ENCODE measurements at places on chromosomes 13 and 19.
A peak's percentile ranks its signal among the peaks of the same experiment; 100 is the strongest.

DNA sequence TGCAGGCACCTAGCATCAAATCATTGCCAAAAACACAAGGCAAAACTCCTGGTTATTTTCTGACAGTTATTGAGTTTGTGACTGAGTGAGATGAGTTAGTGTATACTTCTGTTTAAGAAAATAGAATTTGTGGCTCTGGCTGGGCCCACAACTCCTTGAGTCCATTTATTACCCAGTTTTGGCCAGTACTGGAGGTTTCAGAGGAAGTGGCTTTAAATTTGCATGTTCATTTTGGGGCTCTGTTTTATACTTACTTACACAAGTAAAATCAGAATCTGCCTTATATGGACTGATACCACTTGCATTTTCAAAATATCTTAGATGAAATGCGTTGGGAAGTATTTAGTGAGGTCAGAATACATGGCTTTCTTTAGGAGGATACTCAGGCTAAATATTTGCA is 29.0 kb downstream of the TNFSF11 start:
- no peak for DNase-seq

DNA sequence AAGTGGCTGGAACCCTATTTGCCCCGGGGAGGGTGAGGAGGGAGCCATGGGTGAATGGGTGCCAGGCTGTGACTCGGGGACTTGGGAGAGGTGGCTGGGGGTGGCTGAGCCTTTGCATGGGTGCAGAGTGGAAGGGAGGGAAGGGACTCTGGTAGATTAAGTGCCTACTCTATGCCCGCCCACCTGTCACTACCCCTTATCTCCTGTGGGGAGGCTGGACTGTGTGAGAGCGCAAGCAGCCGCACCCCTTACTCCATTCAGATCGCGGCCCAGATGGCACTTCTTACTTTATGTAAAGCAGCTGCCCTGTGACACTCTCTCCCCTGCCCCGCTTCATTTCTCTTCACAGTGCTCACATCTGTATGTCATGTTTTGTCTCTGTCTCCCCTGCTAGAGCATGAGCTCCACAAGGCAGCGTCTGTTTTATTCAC is 2.9 kb downstream of the KASH5 start:
- DNase-seq, result no peak

DNA sequence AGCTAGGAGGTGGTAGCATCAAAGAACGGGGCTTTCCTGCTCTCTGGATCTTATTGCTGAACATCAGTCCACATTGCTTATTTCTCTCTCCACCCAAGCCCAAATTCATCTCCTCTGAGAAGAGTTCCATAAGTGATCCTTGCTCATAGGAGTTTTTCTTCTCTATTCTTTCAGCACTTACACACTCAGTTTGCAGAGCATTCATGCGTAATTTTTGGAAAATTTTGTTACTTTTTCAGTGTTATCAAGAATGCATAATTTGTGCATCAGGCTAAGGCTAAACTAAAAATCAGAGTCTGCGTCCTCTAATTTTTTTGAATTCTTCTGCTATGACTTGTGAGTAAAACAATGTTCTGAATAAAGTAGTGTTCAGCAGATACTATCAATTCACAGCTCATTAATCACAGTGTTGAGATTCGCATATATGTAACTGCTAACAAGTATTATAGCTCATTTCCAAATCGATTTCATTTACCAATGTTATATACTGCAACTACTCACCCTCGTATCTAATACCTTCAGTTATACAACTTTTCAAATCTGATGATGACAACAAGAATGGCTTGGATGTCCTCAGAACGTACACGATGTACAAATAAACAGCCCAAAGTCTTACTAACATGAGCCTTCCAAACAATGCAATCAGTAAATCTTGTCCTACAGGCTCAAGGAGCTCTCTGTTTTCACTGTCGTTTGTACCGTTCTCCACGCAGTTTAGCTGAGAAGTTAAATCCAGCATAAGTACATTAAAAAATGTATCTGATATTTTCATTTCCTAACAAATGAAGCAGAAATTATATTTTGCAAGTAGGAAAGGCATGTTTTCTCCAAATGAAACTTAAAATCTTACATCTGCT is 36.4 kb upstream of the STARD13 start:
- no peak for DNase-seq

GRCh38 chr13:59954601-59955000 is 209.1 kb downstream of the DIAPH3 start:
- no peak for DNase-seq

DNA sequence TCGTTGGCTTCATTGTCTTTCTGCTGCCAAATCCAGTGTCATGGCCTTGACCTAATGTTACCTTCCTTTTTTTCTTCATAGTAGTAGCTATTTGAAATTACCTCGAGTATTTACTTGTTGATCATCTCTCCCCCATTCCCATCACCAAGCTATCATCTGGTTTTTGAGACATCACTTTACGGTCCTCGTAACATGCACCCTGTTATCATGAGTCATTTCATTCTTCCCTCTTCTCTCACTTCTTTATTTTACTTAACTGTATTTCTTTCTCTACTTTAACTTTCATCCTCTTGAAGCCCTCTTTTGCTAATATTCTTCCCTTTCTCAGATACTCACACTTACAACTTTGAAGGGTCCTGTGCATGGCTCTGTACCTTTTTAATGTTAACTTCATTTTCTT is 31.8 kb downstream of the TPP2 start:
- no peak for DNase-seq

DNA sequence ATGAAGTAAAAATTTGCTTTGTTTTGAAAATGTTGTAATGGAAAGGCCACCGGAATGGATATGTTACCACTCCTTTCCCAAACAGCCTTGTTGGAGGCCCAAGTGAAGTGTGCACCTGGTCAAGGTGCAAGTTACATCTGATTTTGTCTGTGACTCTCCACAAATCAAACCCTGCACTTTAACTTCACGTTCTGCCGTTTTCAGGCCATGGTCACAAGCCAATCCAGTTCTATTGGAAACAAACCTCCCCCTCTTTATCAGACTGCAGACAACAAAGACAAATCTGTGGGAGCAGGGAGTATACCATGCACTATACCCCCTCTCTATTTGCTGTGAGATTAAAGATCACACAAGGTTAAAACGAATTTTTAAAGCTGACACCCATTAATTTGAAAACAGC is 155.6 kb upstream of the RFC3 start:
- no peak for DNase-seq

GRCh38 chr19:14002571-14003250 is 3.4 kb downstream of the RFX1 start:
- DNase-seq, result no peak

- no peak for DNase-seq
These were observed 40.5 kb upstream of the POMP start for GRCh38 chr13:28618230-28618994.

DNA sequence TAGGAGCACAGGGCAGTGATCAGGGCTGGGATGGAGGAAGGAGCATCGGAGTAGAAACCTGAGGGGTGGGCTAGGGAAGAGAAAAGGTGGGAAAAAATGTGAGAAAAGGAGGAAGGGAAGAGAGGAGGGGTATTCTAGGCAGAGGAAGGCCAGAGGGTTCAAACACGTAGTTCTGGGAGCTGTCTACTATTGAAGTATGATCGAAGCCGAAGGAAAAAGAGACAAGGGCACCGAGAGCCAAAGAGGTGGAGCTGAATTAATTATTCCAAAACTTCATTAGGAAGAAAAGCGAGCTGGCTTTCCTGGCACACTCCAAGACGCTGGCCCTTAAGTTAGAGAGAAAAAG is 7.8 kb downstream of the DLL3 start:
- DNase-seq, result no peak

DNA sequence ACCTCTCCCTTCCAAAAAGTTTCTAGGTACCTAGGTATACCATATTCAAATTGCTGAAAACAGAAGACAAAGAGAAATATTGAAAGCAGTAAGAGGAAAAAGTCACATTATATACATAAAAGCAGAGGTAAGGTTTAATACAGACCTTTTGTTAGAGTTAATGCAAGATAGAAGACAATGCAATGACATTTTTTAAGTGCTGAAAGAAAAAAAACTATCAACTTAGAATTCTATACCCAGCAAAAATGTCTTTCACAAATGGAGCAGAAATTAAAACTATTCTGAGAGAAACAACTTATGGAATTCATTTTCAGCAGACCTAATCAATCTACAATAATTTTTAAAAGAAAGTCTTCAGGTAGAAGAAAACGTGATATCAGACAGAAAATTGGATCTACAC is 77.2 kb downstream of the CRYL1 start:
- DNase-seq, result no peak

- no peak for DNase-seq
These were observed 95.5 kb downstream of the CDADC1 start for GRCh38 chr13:49343255-49343654.

- DNase-seq, result peak; percentile 53
These were observed 23.0 kb upstream of the LAMP1 start for GRCh38 chr13:113273851-113274590.

- DNase-seq, result peak; percentile 8
These were observed 598 bp upstream of the LPAR2 start for GRCh38 chr19:19628501-19629134.

DNA sequence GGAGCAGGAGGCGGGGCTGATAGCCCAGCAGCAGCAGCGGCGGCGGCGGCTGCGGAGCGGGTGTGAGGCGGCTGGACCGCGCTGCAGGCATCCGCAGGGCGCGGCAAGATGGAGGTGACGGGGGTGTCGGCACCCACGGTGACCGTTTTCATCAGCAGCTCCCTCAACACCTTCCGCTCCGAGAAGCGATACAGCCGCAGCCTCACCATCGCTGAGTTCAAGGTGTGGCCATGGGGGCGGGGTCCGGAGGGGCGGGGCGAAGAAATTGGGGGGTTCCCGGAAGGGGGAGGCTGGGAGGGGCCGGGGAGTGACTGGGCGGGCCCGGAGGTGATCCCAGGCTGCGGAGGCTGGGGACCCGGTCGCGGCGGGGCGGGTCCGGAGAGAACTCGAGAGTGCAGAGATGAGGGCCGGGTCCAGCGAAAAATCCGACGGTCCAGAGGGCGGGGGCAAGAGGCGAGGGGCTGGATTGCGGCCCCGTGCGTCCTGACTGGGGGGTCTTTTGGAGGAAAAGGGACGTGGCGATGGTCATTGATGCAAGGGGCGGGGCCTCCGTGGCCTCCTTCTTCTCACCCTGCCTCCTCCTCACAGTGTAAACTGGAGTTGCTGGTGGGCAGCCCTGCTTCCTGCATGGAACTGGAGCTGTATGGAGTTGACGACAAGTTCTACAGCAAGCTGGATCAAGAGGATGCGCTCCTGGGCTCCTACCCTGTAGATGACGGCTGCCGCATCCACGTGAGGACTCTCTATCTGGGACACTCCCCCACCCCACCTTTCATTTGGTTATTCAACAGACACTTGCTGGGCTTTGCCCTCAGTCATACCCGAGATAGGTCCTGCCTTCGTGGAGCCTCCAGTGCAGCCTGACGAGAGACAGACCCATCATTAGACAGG is at the start of gene TBCB:
TSS of gene TBCB (plus strand) at position 16 of the 891 bp plus-strand sequence. CDS start at position 109, 93 bp downstream.
- peak; percentile 56 for DNase-seq

GRCh38 chr13:29737061-29737460 is 113.4 kb downstream of the UBL3 start:
- DNase-seq, result no peak

- no peak for DNase-seq
These were observed 6.6 kb upstream of the ZNF835 start for GRCh38 chr19:56678205-56678604.

DNA sequence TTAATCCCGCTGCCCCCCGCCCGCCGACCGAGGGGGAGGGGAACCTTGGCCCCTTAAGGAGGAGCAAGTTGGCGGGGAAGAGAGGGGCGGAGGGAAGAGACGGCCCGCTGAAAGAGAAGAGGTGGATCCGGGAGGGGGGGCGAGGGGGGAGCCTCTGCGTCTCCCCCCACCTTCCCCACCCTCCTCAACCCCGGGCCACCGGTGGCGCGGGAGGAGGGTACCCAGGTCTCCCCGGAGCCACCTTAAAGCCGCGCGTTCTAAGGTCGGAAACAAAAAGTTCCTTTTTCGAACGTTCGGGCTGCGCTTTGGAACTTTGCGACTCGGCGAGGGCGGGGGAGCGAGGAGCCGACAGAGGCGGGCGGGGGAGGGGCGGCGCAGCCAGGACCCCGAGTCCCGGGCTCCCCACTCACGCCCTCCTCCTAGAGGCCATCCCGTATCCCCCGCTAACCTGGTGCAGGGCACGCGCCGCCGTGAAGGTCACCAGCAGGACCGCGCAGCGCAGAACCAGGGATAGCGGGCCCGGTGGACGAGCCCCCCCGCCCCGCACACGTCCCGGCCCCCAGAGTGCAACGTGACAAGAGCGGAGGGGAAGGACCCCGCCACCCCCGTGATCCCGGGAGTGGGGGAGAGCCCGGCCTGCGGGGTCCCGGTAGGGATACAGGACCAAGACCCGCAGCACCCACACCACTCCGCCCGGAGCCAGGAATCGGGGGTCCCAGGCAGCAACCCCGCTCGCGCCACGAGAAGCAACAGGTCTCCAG is 659 bp downstream of the ERF start:
- DNase-seq, result peak; percentile 74

DNA sequence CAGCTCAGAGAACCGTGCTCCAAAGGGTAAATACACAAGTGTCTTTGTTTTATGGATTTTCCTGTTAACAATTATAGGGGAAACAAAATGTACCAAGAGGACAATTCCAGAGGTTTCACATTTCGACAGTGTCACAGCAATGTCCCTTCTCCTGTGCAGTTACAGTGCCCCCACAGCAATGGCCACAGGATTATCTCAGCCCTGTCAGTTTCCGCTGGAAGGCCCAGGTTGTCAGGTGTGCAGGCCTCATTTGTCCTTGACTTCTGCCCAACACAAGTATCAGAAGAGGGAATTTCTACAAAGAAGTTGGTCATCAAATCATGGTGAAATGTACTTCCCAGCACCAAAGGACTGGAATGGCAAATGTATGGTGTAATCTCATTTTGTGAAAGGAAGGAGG is 11.2 kb upstream of the N4BP2L2 start:
- DNase-seq, result no peak

DNA sequence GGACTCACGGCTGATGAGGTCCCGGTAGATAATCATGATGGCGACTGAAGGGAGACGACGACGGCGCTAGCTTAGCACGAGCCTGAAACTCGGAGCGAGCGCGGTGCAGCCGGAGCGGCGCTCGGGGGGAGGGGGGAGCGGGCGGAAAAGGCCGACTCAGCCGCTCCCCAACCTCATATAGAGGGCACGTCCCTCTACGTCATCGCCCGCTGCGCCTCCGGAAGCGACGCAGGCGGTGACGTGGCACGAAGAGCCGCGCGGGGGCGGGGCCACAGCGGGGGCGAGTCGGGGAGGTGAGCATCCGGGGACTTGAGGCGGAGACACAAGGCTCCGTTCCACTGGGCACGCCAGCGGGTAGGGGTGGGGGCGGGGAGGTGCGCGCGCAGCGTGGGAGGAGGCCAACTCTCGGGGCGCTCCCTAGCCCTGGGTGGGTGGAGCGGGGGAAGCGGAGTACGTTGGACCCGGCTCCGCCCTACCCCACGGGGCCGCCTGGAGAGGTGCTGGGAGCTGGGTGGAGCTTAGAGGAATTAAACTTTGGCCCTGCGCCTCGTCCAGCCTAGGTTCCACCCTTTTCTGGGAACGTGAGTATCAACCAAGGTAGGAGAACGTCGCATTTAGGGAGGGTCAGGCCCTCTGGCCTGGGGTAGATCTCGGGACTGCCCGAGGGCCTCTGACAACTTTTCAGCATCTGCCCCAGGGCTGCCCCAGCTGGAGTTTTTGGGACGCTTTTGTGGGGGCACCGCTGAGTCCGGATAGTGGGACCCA is at the start of gene TPT1:
TSS of gene TPT1 (minus strand) at position 150 of the 765 bp plus-strand sequence. CDS start at position 36, 114 bp downstream.
- peak; percentile 98 for DNase-seq

GRCh38 chr13:101139081-101139480 is 277.2 kb downstream of the NALCN start:
- no peak for DNase-seq

- no peak for DNase-seq
These were observed 134.0 kb downstream of the UFM1 start for GRCh38 chr13:38483623-38484022.
